Smooth muscle cell of the umbilical artery (primary cell): ENCODE measurements at places on chromosomes 3 and 15. TPM values are rescaled to one million over a fixed set of nuclear protein-coding genes. Genes with fewer than 3 reads are reported as not detected.

KLHL40 gene
- total RNA-seq, result not detected in 2 replicates

RBPMS2 gene
- total RNA-seq, result not detected in 2 replicates

REC114 gene
- not detected in 2 replicates for total RNA-seq

GOLGA8T gene
- not detected in 2 replicates for total RNA-seq

SERPINI2 gene
- not detected in 2 replicates for total RNA-seq

NME9 gene
- not detected in 2 replicates for total RNA-seq

GATA2 gene
- 1.5 and 2.1 TPM in 2 replicates for total RNA-seq

SHF gene
- total RNA-seq, result 1.5 TPM in 2 replicates

DYNLT2B gene
- total RNA-seq, result 5.9 and 7.2 TPM in 2 replicates

EIF4E3 gene
- total RNA-seq, result 1.2 TPM in 2 replicates

ADIPOQ gene
- not detected in 2 replicates for total RNA-seq

KIF9 gene
- 1.2 and 4.2 TPM in 2 replicates for total RNA-seq

DLL4 gene
- total RNA-seq, result 0.14 and 0.30 TPM in 2 replicates

SNX22 gene
- total RNA-seq, result 0.28 and 0.30 TPM in 2 replicates

GOLGA8Q gene
- total RNA-seq, result 1.8 and 3.5 TPM in 2 replicates

CCDC9B gene
- 37.7 and 94.3 TPM in 2 replicates for total RNA-seq

ACTRT3 gene
- total RNA-seq, result 3.4 and 4.8 TPM in 2 replicates

CHRNA3 gene
- total RNA-seq, result under 0.01 TPM in 1 of 2 replicates, not detected in the other

CCR8 gene
- total RNA-seq, result not detected in 2 replicates

CSPG4 gene
- 63.0 and 213 TPM in 2 replicates for total RNA-seq

CLEC3B gene
- total RNA-seq, result not detected in 2 replicates

ZBTB47 gene
- total RNA-seq, result 31.8 and 33.4 TPM in 2 replicates

TMEM212 gene
- total RNA-seq, result not detected in 2 replicates

STAC gene
- total RNA-seq, result 0.30 and 0.88 TPM in 2 replicates

IGSF10 gene
- 0.59 and 1.6 TPM in 2 replicates for total RNA-seq

ERICH6 gene
- total RNA-seq, result not detected in 2 replicates

CCRL2 gene
- total RNA-seq, result not detected in 2 replicates

SLC22A14 gene
- 0.59 and 1.2 TPM in 2 replicates for total RNA-seq

ATP10A gene
- total RNA-seq, result 5.0 and 6.4 TPM in 2 replicates

GOLGA6L10 gene
- total RNA-seq, result 0.30 and 0.78 TPM in 2 replicates

ISL2 gene
- total RNA-seq, result 1.8 and 2.4 TPM in 2 replicates

RYR3 gene
- total RNA-seq, result 0.42 TPM in 1 of 2 replicates, not detected in the other

ESYT3 gene
- 0.59 and 1.6 TPM in 2 replicates for total RNA-seq

SI gene
- total RNA-seq, result not detected in 2 replicates

SLC41A3 gene
- 43.7 and 53.7 TPM in 2 replicates for total RNA-seq

TMC3 gene
- total RNA-seq, result not detected in 2 replicates

GP9 gene
- total RNA-seq, result not detected in 2 replicates

CELF6 gene
- total RNA-seq, result not detected in 2 replicates

DAPK2 gene
- total RNA-seq, result 0.51 TPM in 1 of 2 replicates, not detected in the other

PLSCR5 gene
- not detected in 2 replicates for total RNA-seq

UQCC5 gene
- 2.3 and 3.0 TPM in 2 replicates for total RNA-seq

PCSK6 gene
- total RNA-seq, result 1.2 and 3.2 TPM in 2 replicates

NRG4 gene
- under 0.01 TPM in 1 of 2 replicates, not detected in the other for total RNA-seq

GASK1A gene
- 1.5 and 1.8 TPM in 2 replicates for total RNA-seq

KIF7 gene
- 10.4 and 18.7 TPM in 2 replicates for total RNA-seq

ARL6 gene
- 13.5 and 18.1 TPM in 2 replicates for total RNA-seq

GOLGA8S gene
- 0.05 TPM in 1 of 2 replicates, not detected in the other for total RNA-seq

ROPN1 gene
- total RNA-seq, result not detected in 2 replicates

CP gene
- not detected in 2 replicates for total RNA-seq
